Left lung (tissue), 14 donors: ENCODE measurements at places on chromosomes 12 and 14. TPM values are rescaled to one million over a fixed set of nuclear protein-coding genes. Genes with fewer than 3 reads are reported as not detected.
A peak's percentile ranks its signal among the peaks of the same experiment; 100 is the strongest.

DNA sequence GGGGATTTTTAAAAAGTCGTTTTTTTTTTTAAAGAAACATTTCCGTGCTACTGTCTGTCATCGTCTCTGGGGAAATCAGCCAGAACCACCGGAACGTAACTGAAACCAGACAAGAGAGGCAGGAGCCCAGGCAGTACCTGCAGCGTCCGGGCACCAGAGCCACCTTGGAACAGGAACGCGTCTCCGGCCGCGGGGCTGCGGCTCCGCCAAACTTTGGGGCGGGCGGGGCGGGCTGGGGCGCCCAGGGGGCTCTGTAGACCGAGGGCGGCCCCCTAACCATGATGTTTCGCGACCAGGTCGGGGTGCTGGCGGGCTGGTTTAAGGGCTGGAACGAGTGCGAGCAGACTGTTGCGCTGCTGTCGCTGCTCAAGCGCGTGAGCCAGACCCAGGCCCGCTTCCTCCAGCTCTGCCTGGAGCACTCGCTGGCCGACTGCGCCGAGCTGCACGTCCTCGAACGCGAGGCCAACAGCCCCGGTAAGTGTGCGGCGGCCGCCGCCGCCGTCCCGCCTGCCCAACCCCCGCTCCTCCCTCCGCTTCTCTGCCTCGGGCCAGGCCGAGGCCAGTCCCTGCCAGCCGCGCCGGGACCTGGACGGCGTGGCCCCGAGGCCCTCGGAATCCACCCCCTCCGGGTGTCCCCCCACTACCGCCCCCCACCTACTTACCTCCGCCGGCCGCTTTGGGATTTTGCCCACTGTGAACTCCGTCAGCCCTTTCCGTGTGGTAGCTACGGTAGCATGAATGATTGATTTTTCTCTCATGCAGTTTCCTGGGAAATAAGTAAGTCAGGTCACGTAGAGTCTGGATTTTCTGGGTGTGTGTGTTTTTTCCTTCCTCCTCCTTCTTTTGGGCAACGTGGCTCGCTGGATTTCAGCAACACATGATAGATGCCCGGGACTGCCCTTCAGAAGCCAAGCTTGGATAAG lies 972 bp downstream of the SAMD4A start:
- peak; percentile 79 for DNase-seq

GRCh38 chr12:121085506-121086353 lies 46.7 kb upstream of the OASL start:
- no peak for DNase-seq

DNA sequence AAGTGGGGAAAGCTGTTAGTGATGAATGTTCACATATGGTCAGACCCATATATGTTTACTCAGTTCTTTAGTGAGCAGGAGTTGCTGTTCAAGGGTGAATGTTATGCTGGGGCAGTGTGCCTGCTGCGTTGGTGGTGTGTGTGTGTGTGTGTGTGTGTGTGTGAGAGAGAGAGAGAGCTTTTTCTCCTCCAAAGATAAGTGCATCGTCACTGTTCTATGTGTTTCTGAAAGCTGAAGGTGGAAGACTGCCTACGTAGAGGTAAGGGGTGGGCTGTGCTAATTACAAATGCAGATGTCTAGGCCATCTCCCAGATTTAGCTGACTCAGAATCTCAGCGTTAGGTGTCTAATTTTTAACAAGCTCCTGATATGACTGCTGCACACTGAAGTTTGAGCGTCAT lies 10.5 kb downstream of the GABARAPL1 start:
- DNase-seq, result no peak

DNA sequence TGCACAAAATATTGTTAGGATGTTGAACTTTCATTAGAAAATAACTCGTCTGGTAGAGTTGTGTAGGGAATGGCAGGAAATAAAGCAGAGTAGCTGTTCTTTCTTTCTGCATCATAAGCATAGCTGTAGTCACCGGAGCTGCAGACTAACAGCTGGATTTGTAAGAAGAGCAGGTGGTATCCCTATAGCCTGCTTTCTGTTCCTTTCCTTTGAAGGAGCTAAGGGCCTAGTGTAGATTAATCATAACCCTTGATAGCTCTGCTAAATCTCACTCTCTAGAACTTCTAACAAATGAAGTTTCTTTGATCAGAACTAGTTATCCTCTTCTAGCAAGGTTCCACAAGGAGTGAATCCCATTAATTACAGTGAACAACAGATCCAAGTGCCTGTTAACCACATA lies 3.5 kb downstream of the LMO3 start:
- no peak for DNase-seq

Gene STXBP6
- 50.1 TPM for polyA plus RNA-seq

Gene NOVA1
- 21.8 TPM for polyA plus RNA-seq
